Stimulated activated CD4-positive, alpha-beta T cell treated with anti-CD3 and anti-CD28 coated beads, TNF-alpha, amount 100 ng/mL, for 4 hours (primary cell): ENCODE measurements at places on chromosomes 5 and 9.
A peak's percentile ranks its signal among the peaks of the same experiment; 100 is the strongest.

- no peak for DNase-seq
Measured at GRCh38 chr9:34610434-34611206, 1.3 kb downstream of the RPP25L start.

GRCh38 chr9:129656795-129657390 lies 8.6 kb upstream of the PRRX2 start:
- no peak for DNase-seq

DNA sequence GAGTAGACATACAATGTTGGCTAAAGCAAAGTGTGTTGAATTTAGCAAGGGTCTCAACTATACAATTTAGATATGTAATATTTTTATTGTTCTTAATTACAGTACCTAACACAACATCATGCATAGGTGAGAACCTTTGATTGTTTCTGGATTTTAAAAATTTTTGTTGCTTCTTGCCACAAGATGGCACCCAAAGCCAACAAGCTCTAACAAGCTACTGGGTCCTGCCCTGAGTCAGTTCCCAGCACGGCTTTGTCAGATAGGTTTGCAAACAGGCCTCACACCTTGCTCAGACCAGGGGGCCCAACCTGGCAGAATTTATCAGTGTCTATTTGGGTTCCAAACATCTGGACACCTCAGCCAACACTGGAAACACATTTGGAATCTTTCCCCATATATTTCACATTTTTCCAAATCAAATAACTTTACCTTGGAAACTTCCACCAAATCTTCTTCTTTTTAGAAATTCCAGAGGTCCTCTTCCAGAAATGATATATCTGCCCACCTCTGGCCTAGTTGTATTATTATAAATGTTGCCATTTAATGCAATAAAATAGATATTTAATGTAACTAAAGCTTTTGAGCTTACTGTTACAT lies 49.5 kb upstream of the EGFLAM start:
- DNase-seq, result no peak

- no peak for DNase-seq
Measured at GRCh38 chr9:135081731-135082130, 5.7 kb upstream of the OLFM1 start.

DNA sequence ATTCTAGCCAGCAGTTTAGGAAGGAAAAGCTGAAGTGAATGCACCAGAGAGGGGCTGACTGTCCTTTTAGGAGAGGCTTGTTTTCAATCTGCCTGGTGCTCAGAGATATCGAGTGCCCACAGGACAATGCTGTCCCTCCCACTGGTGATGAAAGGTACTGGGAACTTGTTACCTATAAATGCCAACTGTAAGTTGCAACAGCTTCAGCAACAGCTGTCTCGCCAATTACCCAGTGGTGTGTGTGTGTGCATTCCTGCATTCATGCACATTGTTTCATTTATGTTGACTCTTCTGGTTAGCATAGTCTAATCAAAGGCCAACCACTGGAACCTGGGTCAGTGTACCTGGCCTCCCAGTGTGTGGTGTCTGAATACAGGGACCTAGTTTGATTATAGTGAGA lies 161.1 kb downstream of the CSNK1G3 start:
- no peak for DNase-seq

GRCh38 chr5:34059977-34060376 lies 17.0 kb upstream of the C1QTNF3 start:
- DNase-seq, result no peak

- DNase-seq, result no peak
Measured at GRCh38 chr9:90801241-90801972, at the start of gene SYK. TSS of gene SYK (plus strand) at chr9:90801819. CDS start at chr9:90843899, 42,080 bp downstream.

DNA sequence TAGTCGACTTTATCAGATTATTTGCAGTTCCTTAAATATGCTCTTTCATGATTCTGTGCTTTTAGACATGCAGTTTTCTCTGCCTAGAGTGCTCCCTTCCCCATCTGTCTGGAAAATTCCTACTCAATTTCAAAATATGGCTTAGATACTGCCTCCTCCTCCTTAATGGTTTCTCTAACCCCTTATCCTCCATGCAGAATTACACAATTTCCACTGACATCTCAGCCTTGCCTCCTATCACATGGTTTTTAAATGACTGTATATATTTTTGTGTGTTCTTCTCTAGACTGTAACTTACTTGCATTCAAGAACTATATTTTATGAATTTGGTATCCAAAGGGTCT lies 85.2 kb downstream of the SLC44A1 start:
- DNase-seq, result no peak

GRCh38 chr5:122715095-122715494 lies 59.8 kb upstream of the SNX2 start:
- DNase-seq, result no peak

DNA sequence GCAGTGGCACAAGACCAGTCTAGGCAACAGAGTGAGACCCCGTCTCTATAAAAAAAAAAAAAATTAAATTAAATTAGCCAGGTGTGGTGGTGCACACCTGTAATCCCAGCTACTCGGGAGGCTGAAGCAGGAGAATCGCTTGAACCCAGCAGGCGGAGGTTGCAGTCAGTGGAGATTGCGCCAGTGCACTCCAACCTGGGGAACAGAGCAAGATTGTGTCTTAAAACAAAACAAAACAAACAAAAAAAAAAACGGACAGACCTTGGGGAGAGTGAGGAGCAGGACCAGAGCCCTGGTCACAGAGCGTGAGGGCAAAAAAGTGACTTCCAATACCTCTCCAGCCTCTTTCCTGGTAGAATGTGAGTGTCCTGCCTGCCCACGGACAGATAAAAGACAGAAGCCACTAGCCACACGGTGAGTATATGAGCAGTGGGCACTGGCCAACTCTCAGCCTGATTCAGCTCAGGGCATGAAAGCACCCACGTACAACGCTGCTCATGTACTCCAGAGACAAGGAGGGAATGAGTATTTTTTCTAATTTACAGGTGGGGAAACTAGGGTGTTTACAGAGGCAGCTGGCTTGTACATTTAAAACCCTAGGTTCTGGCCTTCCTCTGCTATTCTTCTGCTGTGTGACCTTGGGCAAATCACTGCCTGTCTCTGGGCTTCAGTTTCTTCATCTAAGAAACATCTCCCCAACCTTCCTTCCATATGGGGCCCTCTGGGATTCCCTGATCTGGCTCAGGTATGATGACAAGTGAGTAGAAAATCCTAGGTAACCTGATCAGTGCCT lies 1.8 kb downstream of the OLFML2A start:
- no peak for DNase-seq

- DNase-seq, result no peak
Measured at GRCh38 chr5:86866036-86866435, 248.3 kb downstream of the COX7C start.

GRCh38 chr5:132819468-132819867 lies 6.4 kb downstream of the SOWAHA start:
- no peak for DNase-seq

DNA sequence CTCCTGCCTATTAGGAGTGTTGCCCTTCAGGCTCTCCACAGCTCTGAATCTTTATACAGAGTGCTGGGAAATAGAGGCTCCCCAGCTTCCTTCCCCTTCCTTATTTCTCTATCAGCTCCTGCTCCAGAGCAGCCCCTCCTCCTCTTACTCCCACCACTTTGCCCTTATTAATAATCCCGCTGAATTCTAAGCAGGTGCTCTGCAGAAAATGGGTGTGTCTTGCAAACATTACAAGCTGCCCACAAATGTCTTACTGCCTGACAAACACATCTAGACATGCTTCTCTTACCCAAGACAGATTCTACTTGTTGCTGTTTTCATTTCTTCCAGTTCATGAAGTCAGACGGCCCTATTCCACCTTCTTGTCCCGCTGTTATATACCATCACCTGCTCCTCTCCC lies 6.4 kb downstream of the PHF24 start:
- no peak for DNase-seq

GRCh38 chr9:114289571-114290481 lies 33.1 kb upstream of the ORM1 start:
- no peak for DNase-seq

- DNase-seq, result no peak
Measured at GRCh38 chr5:102153003-102153759, 142.9 kb downstream of the SLCO4C1 start.

- peak; percentile 57 for DNase-seq
Measured at GRCh38 chr9:127955294-127956015, 17.8 kb upstream of the DPM2 start.

DNA sequence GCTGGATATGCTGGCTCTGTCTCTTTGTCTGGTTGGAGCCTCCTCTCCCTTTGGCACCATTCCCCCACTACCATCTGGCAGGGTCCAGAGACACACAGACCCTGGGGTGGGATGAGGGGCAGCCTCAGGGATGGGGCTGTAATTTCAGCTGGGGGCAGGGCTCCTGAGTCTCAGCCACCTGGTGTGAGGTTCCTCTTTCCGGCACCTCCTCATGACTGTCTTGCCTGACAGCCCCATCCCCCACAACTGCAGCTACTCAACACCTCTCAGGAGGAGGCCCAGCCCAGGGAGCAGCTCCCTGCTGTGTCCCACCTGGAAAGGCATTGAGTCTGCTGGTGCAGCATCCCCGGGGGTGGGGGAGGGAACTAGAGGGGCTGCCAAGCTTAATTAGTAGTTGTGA lies 11.7 kb upstream of the RPS14 start:
- DNase-seq, result no peak

- no peak for DNase-seq
Measured at GRCh38 chr9:78261403-78262001, 25.6 kb downstream of the CEP78 start.

DNA sequence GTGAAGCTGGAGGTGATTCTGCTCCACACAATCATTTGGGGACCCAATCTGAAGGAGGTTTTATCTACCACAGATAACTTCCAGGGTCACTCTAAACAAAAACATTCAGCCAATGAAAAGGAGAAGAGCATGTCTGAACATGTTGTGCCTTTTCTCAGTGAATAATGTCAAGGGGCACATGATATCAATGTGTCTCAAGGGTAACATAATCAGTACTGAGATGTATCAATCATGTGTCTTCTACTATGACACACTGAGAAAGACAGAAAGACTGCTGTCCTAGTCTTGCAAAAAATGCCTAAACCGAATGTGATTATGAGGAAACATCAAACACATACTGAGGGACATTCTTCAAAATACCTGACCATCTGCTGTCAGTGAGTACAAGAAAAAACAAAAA lies 25.4 kb upstream of the RASA1 start:
- no peak for DNase-seq

GRCh38 chr9:121218357-121219027 lies 16.8 kb upstream of the RAB14 start:
- no peak for DNase-seq

- no peak for DNase-seq
Measured at GRCh38 chr9:87382900-87383299, 114.8 kb upstream of the DAPK1 start.

DNA sequence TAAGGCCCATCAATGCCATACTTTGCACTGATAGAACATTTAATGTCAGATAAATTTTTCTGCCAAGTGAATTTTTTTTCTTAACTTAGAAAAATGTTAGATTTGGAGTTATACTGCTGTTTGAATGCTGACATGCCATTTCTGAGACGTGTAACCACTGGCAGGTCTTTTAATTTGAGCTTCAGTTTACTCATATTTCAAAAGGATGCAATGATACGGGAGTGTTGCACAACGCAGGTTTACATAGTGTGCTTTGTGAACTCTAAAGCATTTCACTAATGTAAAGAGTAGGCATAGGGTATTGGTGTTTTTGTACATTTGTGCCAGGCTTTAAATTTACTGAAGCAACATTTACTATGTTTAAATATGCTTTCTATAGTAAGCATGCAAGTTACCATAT lies 4.2 kb downstream of the ZBTB43 start:
- DNase-seq, result no peak

- no peak for DNase-seq
Measured at GRCh38 chr9:133673258-133673655, 37.1 kb downstream of the DBH start.

DNA sequence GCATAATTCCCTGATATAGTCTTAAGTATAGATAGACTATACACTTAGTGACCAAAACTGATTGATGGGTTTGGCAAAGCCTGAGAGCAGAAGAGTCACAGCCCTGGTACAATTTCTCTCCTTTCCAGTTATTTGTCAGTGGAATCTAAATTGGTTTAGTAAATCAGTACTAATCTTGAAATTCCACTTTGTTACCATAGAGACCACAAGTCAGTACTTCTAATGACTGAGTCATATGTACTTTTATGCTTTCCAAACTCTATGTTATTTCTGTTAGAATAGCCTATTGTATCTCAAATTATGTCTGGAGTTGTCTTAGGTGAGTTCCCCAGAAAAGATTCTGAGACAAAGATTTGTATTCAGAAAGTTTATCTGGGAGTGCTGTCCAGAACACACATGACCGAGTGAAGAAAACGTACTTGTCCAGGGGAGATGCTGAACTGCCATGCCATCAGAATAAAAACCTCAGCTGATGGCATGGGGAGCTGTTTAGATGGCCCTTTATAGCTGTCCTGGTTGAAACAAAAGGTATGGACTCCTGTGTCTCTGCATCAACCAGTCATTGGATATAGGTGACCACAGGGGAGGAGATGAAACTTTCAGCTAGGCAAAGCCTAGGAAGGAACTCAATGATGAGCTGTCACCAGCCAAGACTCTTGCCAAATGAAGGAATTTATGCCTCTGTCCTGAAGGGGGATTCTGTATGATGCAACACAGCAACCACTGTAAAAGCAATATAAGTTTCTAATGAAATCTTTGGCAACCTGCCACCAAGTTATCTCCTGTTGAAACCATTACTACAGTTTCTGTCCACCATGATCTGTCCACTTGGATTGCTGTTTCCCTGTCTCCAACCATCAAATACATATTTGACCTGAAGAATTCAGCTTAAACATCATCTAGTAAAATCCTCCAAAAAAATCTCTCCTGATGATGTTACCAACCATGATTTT lies 18.0 kb upstream of the SMC2 start:
- no peak for DNase-seq

- no peak for DNase-seq
Measured at GRCh38 chr5:131491749-131492148, 143.3 kb downstream of the RAPGEF6 start.

- no peak for DNase-seq
Measured at GRCh38 chr5:39178861-39179260, 40.5 kb downstream of the FYB1 start.

DNA sequence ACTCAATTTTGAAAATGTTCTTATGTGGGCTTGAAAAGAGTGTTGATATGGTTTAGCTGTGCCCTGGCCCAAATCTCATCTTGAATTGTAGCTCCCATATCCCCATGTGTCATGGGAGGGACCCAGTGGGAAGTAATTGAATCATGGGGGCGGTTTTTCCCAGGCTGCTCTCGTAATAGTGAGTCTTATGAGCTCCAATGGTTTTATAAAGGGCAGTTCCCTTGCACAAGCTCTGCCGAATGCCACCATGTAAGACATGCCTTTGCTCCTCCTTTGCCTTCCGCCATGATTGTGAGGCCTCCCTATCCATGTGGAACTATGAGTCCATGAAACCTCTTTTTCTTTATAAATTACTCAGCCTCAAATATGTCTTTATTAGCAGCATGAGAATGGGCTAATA lies 71.0 kb downstream of the USP20 start:
- no peak for DNase-seq

DNA sequence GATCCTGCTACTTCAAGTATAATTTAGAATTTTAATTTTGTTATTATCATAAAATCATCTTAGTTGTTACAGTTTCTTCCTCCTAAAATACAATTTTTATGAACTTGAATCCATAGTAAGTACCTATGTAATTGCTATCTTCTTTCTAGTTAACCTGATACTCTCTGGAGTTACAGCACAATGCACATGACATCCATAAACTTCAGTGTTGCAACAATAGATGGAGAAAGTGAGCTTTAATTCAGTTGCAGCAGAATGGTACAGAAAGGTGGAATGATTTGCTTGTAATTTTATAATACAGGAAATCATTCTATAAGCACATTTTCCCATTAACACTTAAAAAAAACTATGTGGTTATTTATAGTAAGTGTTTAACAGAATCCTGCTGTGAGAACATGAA lies 372.0 kb downstream of the CDH9 start:
- DNase-seq, result no peak

- no peak for DNase-seq
Measured at GRCh38 chr9:37447111-37447510, 18.1 kb downstream of the ZBTB5 start.
